ENCODE measurements at places on chromosomes 3 and 15.
A peak's percentile ranks its signal among the peaks of the same experiment; 100 is the strongest.

DNA sequence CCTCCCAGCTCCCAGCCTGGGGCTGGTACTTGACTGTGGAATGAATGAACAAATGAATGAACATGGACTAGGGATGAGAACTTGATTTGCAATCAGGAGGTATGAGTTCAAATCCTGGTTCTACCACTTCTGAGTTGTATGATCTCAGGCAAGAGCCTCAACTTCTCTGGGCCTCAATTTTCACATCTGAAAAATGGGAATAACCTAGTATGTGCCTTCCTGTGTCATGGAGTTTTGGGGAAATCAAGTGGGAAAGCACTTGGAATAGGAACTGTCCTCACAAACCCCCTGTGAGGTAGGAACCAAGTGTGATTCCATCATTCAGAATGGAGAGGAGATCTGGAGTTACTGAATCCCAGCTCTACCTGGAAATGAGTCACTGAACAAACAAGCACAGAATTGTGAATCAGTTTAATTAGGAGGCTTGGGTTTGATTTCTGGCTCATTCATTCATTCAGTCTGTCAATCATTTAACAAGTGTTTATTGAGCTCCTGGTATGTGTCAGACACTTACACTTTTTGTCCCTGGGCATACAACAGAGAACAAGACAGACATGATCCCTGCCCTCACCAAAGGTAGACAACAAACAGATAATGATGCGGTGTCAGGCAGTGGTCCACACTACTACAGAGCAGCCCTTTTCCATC, 29.7 kb downstream of the DNASE1L3 start:
- no peak for DNase-seq

- DNase-seq: no peak
Observed at GRCh38 chr3:192275741-192276355, 451.5 kb downstream of the FGF12 start.

DNA sequence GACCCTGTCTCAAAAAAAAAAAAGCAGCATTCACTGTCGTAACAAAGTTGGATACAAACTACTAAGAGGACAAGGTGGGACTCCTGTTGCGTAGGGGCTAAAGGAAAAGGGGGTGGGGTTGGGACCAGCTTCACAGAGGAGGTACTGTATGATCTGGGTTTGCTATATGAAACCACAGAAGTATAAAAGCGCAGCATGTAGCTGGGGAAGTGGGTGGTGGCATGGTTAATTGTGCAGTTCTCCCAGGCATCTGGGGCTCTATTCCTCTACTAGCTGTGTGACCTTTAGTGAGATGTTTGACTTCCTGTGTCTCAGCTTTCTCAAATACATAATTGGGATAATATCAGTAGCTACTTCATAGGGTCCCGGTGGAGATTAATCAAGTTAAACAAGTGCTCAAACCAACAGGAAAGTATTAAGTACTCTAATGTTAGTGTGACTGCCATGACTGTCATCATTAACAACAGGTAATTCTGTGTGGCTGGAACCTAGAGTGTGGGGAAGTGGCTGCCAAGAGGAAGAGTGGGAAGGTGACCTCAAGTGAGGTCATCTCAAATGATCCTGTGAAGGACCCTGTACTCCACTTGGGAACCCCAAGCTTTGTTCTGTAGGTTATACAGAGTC, 11.5 kb downstream of the PARP16 start:
- DNase-seq: no peak

GRCh38 chr3:78986416-78987101, 781.2 kb downstream of the ROBO1 start:
- DNase-seq: no peak

DNA sequence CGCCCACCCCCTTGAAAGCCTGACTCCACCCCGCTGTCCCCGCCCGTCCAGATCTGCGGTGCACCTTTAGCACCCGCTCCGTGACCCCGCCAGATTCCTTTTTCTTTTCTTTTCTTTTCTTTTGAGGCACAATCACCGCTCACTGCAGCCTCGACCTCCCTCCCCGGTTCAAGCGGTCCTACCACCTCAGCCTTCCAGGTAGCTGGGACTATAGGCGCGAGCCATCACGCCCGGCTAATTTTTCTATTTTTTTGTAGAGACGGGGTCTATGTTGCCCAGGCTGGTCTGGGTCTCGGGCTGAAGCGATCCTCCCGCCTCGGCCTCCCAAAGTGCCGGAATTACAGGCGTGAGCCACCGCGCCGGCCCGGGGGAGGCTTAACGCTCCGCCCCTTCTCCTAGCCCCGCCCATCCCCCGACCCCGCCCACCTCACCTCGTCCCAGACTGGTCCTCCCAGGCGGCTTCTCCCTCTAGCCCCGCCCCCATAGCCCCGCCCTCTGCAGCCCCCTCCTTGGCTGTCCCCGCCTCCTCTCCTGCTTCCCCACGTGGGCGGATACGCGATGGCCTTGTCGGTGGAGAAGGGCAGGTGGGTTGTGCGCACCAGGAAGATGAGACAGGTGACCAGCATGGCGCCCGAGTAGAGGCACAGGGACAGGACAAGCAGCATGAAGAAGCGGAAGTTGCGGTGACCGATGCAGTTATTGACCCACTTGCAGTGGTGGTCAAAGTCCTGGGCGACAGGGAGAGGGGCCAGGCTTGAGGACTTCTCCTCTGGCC, 3.2 kb downstream of the ZDHHC19 start:
- DNase-seq: peak; percentile 73

GRCh38 chr3:52846432-52846965, 11.7 kb upstream of the MUSTN1 start:
- DNase-seq: no peak

DNA sequence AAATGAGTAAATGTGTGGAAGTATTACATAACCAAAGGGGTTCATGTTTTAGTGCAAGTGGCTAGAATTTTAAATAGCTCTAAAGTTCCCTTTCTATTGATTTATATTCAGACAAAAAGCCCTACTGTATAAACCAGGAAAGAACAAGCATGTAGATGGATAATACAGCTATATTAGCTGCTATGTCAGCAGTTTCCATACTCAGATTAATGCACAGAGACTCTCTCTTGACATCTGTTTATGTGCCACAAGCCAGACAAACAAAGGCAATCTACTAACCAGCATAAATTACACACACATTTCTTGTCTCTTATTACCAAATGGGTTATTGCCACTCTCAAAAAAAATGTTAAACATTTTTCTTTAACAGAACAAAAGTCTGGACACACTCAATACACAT, 760.1 kb upstream of the NECTIN3 start:
- DNase-seq: no peak

GRCh38 chr3:81989758-81990157, 228.3 kb upstream of the GBE1 start:
- no peak for DNase-seq

DNA sequence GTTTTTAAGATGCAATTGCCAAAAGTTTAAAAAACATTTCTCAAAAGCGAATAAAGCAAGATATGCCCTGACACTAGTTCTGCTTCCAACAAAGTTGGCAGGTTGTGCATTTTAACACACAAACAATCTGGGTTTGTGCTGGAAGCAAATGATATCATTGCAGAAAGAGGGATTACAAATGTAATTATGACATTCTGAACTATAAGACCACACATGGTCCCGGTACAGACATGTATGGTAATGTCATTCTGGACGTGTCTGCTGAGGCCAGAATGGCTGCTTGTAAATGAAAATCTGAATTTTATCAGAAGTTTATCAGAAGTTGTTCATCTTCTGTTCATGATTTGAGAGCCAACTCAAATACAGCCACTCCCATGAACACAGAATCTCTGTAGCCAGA, 10.7 kb downstream of the TMC3 start:
- DNase-seq: no peak

DNA sequence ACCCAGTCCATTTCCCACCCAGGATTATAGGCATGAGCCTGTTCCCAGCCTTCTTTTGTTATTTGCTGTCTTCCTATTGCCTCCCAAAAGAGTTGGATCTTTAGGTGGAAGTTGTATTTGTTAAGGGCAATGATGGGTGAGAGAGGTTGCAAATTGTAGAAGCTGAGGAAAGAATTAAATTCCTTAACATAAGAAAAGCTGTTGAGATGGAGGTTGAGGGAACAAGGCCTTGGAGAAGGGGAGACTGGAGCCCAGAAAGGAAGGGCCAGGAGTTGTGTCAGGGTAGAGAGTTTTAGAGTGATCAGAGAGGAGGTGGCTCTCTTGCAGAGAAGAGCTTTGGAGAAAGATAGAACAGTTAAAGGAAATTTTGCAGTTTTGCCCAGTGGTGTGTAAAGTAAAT, 46.8 kb downstream of the PLS1 start:
- no peak for DNase-seq

DNA sequence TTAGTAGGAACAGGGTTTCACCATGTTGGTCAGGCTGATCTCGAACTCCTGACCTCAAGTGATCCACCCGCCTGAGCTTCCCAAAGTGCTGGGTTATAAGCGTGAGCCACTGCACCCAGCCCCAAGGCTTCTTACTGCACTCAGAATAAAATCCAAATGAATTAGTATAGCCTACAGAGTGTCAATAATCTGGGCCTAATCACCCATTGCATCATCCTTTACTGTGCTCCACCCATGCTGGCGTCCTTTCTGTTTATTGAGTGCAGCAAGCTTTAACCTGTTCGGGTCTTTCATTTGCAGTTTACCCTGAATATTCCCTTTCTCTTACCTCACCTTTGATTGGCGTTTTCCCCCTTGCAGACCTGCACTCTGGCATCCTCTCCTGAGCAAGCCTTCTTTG, 77.7 kb downstream of the CEP63 start:
- no peak for DNase-seq

DNA sequence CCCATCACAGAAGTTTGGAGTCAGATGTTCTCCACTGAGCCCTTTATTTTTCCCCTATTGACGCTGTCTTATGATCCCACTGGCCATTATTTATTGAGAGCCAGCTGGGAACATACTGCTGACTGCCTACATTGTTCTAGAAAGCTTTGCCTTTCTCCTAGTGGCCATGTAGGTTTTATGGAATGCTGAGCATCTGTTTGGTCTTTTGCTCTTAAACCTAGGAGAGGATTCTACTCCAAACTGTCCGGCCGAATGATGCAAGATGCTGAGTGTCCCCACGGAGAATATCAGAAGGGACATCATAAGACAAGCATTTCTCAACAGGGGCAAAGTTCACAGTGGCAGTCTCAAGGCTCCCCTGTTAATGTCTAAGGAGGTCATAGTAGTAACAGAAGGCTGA, 171.4 kb downstream of the ARRDC4 start:
- no peak for DNase-seq

- no peak for DNase-seq
Observed at GRCh38 chr15:45355860-45356259, 22.5 kb downstream of the GATM start.

DNA sequence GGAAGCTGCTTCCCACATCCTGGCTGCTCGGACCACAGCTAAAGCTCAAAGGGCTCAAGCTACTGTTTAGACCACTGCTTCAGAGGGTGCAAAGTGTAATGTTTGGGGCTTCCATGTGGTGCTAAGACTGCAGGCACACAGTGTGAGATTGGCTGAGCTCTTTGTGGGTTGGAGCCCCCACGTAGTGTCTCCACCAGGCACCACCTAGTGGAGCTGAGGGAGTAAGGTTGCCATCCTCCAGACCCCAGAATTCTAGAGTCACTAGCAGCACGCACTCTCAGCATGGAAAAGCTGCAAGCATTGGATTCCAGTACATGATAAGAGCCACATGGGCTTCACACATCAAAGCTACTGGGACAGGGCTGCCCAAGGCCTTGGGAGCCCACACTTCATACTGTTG, 9.3 kb downstream of the MKRN3 start:
- no peak for DNase-seq

DNA sequence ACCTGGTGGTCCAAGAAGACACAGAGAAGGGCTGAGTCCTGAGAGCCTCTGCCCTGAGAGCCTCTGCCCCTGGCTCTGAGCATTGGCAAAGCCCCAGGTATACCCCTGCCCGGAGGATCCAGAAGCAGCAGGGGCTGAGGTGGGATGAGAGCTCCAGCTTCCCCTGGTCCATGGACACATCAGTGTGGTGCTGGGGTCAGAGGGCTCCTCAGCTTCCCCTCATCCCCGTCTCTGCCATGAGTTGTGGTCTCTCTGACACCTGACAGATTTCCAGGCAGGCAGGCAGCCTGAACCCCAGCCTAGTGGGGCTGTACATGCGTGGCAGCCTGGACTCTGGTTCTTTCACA, 3.5 kb upstream of the KLF15 start:
- DNase-seq: no peak

DNA sequence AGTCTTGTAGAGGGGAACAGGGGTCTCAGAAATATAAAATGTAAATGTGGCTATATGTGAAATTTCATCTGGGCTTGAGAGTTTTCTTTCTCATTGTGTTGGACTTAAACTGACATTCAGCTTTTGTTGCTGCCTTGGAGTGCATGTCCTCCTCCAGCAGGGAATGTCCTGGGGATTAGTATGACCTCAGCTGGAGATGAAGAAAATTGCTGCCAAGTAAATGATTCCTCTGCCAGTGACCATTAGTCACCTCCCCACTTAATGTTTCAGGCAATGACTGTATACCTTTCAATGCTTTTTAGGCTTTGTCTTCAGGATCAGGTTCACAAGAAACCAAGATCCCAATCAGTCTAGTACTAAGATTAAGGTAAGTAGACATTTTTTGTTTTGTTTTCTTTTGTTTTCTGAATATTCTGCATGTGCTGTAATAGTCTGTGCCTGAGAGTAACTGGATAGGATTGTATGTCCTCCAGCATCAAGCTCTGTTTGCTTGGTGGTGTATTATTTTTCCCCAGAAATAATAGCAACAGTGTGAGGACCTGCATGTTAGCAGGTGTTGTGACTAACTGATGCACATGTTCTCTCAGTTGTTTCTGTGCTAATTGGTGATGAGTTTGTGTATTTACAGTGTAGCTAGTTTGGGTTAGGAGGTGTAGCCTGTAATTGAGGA, 18.1 kb upstream of the SLC22A13 start:
- DNase-seq: no peak

DNA sequence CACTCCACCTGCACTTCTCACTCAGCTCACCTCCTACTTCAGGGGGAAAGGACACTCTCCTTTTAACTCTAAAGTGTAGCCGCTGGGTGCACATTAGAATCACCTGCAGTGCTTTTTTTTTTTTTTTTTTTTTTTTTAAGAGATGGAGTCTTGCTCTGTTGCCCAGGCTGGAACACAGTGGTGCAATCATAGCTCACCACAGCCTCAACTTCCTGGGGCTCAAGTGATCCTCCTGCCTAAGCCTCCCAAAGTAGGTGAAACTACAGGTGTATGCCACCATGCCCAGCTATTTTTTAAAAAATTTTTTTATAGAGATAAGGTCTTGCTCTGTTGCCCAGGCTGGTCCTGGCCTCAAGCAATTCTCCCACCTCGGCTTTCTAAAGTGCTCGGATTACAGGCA, 20.8 kb downstream of the GRAMD2A start:
- DNase-seq: no peak

GRCh38 chr3:120350401-120350941, 1.3 kb upstream of the LRRC58 start:
- no peak for DNase-seq

GRCh38 chr3:119933207-119933606, 151.3 kb downstream of the NR1I2 start:
- DNase-seq: no peak

DNA sequence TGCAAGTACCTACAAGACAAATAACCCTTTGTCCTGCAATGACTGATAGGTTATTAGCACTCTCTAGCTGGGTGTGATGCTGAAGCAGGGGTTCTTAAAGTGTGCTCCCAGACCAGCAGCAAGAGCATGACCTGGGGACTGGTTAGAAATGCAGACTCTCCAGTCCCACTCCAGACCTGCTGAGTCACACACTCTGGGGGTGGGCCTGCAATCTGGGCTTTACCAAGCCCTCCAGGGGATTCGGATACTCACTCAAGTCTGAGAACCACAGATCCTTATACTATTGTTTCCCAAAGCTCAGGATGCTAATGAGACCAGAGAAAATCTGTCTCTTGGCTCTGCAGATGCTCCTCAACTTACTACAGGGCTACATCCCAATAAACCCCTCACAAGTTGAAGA, 142.1 kb upstream of the RAD18 start:
- DNase-seq: no peak

GRCh38 chr3:62811119-62811518, 64.1 kb downstream of the CADPS start:
- DNase-seq: no peak
